ENCODE measurements at places on chromosomes 13 and 19.

GRCh38 chr13:104170980-104171555, 1104.9 kb upstream of the SLC10A2 start:
- DNase-seq, result no peak

- no peak for DNase-seq
Observed at GRCh38 chr19:1355568-1356507, 27.9 kb upstream of the NDUFS7 start.

DNA sequence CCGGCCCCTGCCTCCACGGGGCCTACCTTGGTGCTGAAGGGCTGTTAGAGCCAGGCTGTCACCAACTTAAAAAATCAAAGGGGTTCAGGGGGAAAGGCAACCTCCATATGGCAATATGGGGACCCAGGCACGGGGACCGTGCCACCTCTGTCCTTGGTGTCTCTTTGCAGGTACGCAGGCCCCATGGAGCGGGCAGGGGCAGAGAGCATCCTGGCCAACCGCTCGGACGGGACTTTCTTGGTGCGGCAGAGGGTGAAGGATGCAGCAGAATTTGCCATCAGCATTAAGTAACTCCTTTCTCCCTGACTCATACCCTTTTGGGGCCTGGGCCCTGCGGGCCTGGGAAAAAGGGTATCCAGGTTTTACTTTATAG, 39.6 kb upstream of the ADGRE1 start:
- no peak for DNase-seq

GRCh38 chr13:112073245-112074138, 6.5 kb downstream of the SOX1 start:
- no peak for DNase-seq

DNA sequence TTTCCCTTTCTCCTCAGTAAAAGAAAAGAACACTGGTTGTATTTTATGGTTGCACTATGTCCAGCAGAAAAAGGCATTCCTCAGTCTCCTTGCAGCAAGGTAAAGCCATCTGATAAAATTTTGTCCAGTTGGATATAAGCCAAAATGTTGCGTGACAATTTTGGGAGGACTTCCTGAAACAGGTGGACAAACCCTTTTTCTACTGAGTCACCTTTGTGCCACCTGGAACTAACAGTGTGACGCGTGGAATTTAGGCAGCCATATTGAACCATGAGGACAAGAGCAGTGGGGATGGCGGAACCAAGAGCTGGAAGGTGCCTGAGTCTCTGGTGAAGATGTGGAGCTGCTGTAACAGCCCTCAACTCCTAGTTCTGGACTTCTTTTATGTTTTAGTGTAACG, 8.2 kb downstream of the CADM4 start:
- DNase-seq, result no peak

DNA sequence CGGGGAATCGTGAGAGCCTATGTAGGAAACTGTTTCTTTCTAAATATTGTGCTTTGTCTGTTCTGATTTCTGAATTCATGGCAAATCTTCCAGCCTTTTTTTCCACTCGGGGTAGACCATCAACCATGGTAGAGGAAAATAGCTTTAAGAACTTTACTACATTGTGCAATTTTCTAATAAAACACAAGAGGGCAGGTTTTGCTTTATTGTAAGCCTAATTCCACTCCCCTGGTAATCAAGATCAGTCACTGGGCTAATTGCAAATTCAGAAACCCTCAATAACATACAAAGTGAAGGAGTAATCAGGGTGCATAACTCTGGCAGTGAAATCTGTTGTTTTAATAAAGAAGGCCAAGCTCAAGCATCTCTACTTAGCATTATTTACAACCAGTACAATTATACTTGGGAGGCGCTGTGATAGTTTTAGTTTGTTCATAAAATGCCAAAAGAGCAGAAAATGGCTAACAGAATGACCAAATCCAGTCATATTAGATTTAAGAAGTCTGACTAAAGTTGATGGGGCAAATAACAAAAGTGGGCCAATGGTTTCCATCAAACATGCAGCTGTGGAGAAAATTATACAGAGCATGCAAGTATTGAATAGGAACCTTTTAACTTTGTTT, 43.8 kb downstream of the DCT start:
- peak; percentile 5 for DNase-seq

GRCh38 chr19:7393939-7394730, 45.4 kb downstream of the ARHGEF18 start:
- no peak for DNase-seq

GRCh38 chr19:1685046-1685445, 32.6 kb upstream of the TCF3 start:
- DNase-seq, result no peak

Data from keratinocyte (primary cell).